Naive thymus-derived CD8-positive, alpha-beta T cell (primary cell): ENCODE measurements at places on chromosomes 6 and 20.

DNA sequence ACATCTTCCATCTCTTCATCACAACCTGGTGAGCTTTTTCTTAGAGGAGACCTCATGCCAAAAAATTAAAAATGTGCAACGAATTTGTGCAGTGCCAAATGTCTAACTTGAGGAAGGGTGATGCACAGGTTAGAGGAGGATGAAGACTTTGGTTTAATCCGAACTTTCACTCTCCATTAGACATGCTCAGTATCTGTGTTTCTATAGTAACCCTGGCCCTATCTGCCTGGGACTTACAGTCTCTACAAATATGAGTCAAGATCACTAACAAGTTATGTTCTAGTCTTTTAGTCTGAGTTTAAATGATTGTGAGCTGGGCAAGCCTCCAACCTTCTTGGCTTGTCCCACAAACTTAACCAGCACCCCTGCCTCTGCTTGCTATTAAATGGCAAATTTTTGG, 377.0 kb downstream of the BMP2 start:
- H3K4me1 ChIP-seq, result no peaks in the 10 kb centered on the region
- H3K27ac ChIP-seq, result no peak overlapping the region
- H3K4me3 ChIP-seq, result no peak overlapping the region
- DNase-seq, result no peak
- no peaks in the 10 kb centered on the region for H3K36me3 ChIP-seq
- no peaks in the 10 kb centered on the region for H3K27me3 ChIP-seq

DNA sequence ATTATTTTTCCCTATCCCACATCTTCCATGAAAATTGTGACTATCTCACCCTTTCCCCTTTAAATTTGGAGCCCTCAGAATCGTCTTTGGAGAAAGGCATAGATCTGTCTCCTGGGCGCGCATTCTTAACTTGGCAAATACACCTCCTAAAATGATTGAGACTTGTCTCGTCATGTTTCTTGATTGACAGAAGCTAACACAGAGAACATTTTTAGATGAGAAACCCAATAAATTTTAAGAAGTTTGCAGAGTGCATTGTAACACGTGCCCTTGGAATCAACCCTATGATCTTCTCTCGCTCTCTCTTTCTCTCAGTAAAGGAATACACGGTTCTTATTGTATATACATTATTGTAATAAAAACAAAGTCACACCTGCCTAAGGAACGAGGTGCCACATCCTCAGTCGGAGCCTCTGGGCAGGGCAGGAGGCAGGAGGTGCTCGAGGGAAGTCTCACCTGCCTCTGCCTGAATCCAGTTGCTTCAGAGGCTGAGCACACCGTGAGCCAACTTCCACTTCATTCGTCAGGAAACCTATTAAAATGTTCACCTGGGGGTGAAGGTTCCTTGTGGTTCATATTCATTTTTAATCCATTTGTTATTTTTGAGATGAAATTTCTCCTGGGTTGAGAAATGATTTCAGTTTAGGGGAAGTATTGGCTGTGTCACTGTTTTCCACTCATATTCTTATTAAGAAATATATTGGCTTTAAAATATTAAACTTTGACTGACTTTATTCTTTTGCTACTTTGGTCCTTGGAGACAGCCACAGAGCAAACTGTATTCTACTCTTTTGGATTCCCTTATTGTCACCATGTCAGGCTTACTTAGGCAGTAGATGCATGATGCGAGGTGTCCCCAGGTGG, 90.5 kb upstream of the THBS2 start:
- H3K27ac ChIP-seq, result no peak overlapping the region
- H3K27me3 ChIP-seq, result peaks cover 3% of the 10 kb centered on the region
- H3K36me3 ChIP-seq, result no peaks in the 10 kb centered on the region

- H3K4me3 ChIP-seq, result no peak overlapping the region
- peaks cover 3% of the 10 kb centered on the region for H3K27me3 ChIP-seq
- H3K4me1 ChIP-seq, result peaks cover 10% of the 10 kb centered on the region
Measured at GRCh38 chr20:51665543-51666118, 102.6 kb downstream of the ATP9A start.

DNA sequence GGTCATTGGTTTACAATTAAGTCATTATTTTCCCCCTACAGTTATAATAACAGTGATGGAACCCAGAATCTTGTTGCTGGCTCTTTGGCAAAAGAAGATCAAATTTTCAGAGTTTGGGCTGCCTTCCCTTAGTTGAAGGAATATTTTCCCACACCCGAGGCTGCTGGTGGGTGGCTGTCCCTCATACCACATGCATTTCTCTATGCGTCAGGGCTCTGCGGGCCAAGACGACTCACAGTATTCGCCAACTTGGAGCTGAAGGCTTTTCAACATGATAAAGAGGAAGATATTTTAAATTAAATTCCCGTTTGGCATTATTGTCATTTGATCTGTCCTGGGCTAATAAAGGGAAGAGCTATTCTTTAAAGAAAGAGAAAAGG, 102.2 kb upstream of the SASH1 start:
- no peaks in the 10 kb centered on the region for H3K36me3 ChIP-seq
- no peak for DNase-seq
- no peak overlapping the region for H3K27ac ChIP-seq
- no peak overlapping the region for H3K4me3 ChIP-seq

- peaks cover 8% of the 10 kb centered on the region for H3K4me1 ChIP-seq
- no peak overlapping the region for H3K27ac ChIP-seq
- H3K4me3 ChIP-seq, result no peak overlapping the region
Measured at GRCh38 chr20:18666803-18667415, 79.1 kb downstream of the DTD1 start.

DNA sequence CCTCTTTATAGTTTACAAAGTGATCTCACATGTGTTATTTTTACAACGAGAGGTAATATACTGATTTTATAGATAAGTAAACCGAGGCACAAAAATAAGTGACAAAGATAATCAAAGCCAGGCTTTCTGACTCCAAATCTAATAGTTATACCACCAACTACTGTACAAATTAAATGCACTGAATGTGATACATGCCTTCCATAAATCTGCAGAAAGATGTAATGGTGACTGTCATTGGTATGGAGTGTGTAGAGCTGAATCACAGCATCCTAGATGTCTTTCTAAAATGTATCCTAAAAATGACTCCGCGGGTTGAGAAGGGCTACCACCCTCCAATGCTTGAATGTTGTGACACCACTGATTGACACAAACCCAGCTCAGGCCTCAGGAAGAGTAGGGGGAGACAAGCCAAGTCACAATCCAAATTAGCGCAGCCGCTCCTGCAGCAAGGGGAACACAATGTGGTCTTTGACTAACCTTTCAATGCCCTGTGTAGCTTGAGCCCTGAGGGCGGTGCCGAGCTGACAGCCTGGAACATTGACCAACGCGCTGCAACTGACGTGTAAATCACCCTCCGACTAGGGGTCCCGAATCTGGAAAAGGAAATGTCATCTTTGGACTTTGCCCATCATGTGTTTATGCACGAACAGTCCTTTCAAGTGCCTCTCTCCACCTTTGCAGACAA, 136.8 kb downstream of the OLIG3 start:
- no peak for DNase-seq
- peaks cover 16% of the 10 kb centered on the region for H3K4me1 ChIP-seq
- H3K36me3 ChIP-seq, result no peaks in the 10 kb centered on the region
- H3K27me3 ChIP-seq, result no peaks in the 10 kb centered on the region

- H3K27me3 ChIP-seq, result peaks cover 33% of the 10 kb centered on the region
- H3K4me1 ChIP-seq, result peaks cover 2% of the 10 kb centered on the region
- H3K27ac ChIP-seq, result no peak overlapping the region
- H3K36me3 ChIP-seq, result peaks cover 2% of the 10 kb centered on the region
- DNase-seq, result no peak
Measured at GRCh38 chr6:32086661-32087573, 22.2 kb downstream of the TNXB start.

- no peak overlapping the region for H3K27ac ChIP-seq
- H3K27me3 ChIP-seq, result peaks cover 32% of the 10 kb centered on the region
- H3K4me1 ChIP-seq, result peaks cover 43% of the 10 kb centered on the region
- no peak overlapping the region for H3K4me3 ChIP-seq
- no peaks in the 10 kb centered on the region for H3K36me3 ChIP-seq
Measured at GRCh38 chr6:158516098-158516497, 43.8 kb upstream of the TMEM181 start.

DNA sequence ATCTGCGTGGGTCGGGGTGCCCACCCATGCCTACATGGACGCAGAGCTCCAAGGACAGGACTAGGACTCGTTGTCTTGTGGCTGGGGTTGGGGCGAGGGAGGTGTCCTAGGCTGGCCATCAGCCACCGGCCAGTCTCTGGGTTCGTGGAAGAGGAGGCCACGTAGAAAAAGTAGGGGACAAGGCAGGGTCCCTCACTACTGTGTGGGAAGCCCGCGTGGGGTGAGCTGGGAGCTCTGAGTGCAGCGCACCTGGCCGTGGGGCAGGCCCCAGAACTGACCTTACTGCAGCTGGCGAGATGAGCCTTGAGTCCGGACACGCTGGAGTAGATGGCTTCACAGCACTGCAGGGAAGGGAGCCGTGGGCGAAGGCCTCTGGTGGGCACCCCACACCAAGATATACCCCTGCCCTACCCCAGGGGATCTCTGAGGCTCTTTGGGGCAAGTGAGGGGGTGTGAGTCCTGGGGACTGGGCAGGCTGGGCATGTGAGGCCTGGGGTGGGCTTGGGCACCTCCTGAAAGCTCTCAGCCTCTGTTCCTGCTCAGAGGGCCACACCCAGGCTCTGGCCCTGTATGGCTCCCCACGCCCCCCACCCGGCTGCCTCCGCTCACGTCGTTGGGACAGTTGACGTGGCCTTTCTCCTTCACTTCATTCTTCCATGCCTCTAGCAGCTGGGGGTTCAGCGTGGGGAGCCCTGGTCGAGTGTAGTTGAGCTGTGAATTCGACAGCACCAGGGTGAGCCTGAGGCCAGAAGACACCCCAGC, 5.6 kb upstream of the UCKL1 start:
- peaks cover 12% of the 10 kb centered on the region for H3K4me1 ChIP-seq
- no peak overlapping the region for H3K27ac ChIP-seq

GRCh38 chr20:49306903-49307620, 29.2 kb upstream of the ZNFX1 start:
- no peak for DNase-seq
- H3K4me3 ChIP-seq, result no peak overlapping the region
- H3K4me1 ChIP-seq, result peaks cover 5% of the 10 kb centered on the region
- peaks cover 14% of the 10 kb centered on the region for H3K36me3 ChIP-seq
- H3K27ac ChIP-seq, result no peak overlapping the region

DNA sequence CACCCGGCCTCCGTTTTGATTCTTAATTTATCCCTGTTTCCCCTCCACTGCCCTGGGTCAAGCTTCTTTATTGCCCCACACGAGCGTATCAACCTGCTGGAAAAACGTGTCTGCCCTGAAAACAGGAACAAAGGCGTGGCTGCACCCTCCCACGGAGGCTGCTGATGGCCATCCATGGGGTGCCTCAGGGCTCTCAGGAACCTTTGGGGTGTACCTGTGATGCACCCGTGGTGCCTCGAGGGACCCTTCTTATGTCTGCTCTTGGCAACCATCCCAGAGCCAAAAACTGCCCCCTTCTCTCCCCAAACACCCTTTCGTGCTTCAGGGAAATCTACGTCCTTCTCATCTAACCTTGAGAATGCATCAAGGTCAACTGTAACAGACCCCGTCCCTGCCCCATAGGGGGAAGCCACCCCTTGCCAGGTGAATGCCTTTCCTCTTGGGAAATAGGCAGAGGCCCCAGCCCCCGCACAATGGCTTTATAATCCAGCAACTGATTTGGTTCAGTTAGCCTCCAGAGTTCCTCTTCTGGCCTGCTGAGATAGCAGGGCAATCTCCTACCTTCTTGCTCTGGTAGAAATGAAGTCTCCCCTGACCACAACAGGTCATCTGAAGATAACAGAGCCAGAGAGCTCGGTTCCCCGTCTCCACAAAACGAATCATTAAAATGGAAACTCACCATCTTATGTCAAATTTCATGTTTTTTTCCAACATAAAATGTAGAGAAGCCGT, 29.4 kb downstream of the PSMG4 start:
- peaks cover 9% of the 10 kb centered on the region for H3K4me1 ChIP-seq
- H3K4me3 ChIP-seq, result no peak overlapping the region
- DNase-seq, result no peak
- no peaks in the 10 kb centered on the region for H3K27me3 ChIP-seq

GRCh38 chr20:24590178-24590982, 121.0 kb downstream of the SYNDIG1 start:
- peaks cover 4% of the 10 kb centered on the region for H3K27me3 ChIP-seq
- no peak overlapping the region for H3K27ac ChIP-seq
- no peaks in the 10 kb centered on the region for H3K4me1 ChIP-seq
- no peaks in the 10 kb centered on the region for H3K36me3 ChIP-seq

GRCh38 chr20:2305479-2305878, 9.7 kb downstream of the TGM3 start:
- DNase-seq, result no peak
- H3K27me3 ChIP-seq, result peaks cover 11% of the 10 kb centered on the region
- H3K36me3 ChIP-seq, result no peaks in the 10 kb centered on the region
- no peak overlapping the region for H3K4me3 ChIP-seq
- no peak overlapping the region for H3K27ac ChIP-seq
- no peaks in the 10 kb centered on the region for H3K4me1 ChIP-seq

DNA sequence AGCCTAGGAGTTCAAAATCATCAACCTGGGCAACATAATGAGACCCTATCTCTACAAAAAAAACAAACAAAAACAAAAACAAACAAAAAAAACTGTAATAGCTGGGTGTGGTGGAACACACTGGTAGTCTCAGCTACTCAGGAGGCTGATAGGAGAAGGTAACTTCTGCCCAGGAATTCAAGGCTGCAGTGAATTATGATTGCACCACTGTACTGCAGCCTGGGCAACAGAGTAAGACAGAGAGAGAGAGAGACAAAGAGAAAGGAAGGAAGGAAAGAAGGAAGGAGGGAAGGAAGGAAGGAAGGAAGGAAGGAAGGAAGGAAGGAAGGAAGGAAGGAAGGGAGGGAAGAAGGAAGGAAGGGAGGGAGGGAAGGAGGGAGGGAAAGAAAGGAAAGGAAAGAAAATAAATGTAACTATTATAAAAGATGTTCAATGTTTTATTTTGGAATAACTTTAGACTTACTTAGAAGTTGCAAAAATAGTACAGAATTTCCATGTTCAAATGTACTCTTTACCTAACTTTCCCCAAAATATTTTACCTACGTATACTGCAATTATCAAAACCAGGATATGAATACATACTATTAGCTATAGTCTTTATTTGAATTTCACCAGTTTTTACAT, 175.2 kb downstream of the KHDC1L start:
- no peak for DNase-seq
- H3K4me1 ChIP-seq, result peaks cover 4% of the 10 kb centered on the region
- H3K27me3 ChIP-seq, result no peaks in the 10 kb centered on the region
- H3K36me3 ChIP-seq, result peaks cover 7% of the 10 kb centered on the region
- no peak overlapping the region for H3K27ac ChIP-seq

DNA sequence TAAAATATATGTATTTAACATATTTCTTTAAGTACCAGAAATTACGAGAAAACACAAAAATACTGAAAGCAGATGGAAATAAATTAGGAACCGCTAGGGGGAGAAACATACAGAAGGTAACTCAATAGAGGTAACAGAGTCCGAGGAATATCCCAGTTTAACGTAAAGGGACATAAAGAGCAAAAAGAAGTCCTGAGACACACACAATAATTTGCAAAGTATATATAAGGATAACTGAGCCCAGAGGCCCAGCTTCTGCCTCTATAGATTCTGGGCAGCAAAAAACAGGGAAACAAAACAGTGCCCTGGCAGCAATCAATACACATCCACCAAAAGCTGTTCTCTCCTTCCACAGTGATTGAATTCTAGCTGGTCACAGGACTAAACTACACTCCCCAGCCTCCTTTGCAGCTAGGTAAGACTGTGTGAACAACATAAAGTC, 15.1 kb downstream of the TBC1D32 start:
- no peak for DNase-seq
- no peak overlapping the region for H3K27ac ChIP-seq
- no peaks in the 10 kb centered on the region for H3K27me3 ChIP-seq
- peaks cover 2% of the 10 kb centered on the region for H3K4me1 ChIP-seq
- peaks cover 19% of the 10 kb centered on the region for H3K36me3 ChIP-seq
- H3K4me3 ChIP-seq, result no peak overlapping the region

GRCh38 chr20:19915111-19915798, 101.9 kb upstream of the NAA20 start:
- no peaks in the 10 kb centered on the region for H3K36me3 ChIP-seq
- no peak for DNase-seq
